Stimulated activated CD4-positive, alpha-beta T cell treated with anti-CD3 and anti-CD28 coated beads, Interleukin-15, amount 100 ng/mL, for 1 hour (primary cell): ENCODE measurements at places on chromosomes 1 and 21.

DNA sequence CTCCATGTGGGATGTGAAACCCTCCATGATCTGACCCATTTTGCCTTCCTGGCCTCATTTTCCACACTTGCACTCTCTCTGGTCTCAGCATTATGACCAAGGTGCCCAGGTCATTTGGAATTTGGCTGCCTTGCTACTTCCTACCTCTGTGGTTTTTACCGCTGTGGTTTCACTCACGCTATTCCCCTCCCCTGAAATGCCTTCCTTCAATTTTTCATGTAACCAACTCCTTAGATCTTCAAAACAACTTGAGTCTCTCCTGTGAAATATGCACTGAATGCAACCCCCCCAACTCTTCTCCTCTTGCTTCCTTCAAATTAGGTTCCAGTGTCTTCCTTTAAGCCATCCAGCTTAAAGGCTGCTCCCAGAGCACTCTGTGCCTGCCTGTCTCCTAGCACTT, 50.1 kb downstream of the PHC2 start:
- no peak for DNase-seq

DNA sequence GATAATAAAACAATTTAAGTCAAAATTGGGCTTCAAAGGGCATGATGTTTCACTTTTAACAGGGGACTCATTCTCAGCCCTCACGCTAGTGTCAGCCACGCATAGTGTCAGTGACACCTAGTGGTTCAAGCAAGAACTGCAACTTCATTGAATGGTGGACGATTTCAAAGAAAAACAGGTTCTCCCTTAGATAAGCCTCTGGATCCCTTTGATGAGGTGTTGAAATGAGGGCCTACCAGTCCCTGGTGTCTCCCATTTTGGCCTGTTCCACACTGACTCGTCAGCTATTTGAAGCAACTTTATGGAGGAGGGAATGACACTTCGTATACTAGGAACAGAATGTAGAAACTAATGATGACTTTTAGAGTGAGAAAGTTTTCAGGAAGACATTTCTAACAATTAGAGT, 56.2 kb downstream of the FCRL5 start:
- no peak for DNase-seq

DNA sequence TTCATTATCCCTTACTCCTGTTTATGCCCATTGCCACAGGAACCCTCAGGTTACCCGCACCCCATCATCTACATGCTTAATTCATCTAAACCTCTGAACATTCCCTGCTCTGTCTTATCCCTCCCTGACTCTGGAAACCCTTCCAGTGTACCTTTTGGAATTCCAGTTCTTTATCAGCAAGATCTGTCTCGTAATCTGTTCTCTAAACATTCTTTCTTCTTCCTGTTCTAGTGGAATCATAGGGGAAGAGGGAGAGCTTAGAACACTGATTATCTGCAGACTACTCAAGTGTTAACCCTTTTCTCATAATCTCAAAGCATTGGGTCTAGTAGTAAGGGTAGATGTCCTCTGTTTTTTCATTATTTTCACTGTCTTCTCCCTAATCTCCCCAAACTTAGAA, 159.8 kb downstream of the PIK3R3 start:
- DNase-seq, result no peak

GRCh38 chr1:224851210-224851847, 78.1 kb upstream of the DNAH14 start:
- no peak for DNase-seq

DNA sequence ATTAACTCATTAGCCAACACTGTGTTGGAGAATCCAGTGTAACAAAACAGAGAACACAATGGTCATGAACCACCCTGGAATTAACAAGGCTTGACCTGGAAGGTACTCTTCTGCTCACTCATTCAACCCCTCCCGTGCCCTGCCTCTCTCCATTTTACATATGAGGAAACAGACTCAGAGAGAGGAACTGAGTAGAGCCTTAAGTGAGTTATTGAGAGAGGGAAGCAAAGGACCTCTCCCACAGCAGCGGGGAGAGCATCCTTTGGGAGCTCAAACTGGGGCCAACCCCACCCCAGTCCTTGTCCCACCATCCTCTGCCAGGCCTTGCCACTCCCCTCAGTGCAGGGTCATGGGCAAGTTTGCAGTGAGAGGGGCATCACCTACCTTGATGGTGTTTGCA, 1.4 kb downstream of the S100A12 start:
- DNase-seq, result no peak

DNA sequence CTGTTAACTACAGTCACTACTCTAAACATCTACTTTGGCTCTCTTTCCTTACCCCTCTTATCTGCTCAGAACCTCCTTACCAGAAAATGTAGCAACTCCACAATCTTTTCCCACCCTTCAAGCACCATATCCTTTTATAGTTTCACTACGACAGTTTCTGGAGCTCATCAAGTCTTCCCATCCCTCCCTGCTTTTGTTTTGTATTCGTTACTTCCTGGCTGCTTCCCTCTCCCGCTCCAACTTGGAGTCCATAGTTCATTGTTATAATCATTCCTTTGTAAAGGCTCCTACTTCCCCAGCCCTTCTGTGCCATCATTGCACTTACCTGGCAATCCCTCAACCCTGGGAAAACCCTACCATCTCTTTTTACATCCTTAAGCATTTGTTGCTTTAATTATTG, 18.0 kb downstream of the MPZL1 start:
- no peak for DNase-seq

GRCh38 chr1:185044387-185044786, 971 bp upstream of the RNF2 start:
- DNase-seq, result no peak

GRCh38 chr1:1073743-1074587, at the start of gene RNF223:
Gene RNF223, minus strand, starts transcription at chr1:1074306. Its CDS starts 1,740 bp downstream, at chr1:1072566.
- no peak for DNase-seq

DNA sequence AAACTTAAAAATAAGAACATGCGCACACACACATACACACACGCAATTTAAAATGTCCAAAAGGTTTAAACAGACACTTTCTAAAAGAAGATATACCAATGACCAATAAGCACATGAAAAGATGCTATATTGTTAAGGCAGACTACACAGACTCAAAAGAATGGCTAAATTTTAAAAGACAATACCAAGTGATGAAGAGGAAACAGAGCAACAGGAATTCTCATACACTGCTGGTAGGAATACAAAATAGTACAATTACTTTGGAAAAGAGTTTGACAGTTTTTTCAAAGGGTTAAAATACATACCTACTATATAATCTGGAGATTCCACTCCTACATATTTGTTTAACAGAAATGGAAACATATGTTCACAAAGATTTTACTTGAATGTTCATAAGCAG, 239.6 kb upstream of the SAMSN1 start:
- no peak for DNase-seq

GRCh38 chr1:199172171-199173124, 533.6 kb downstream of the PTPRC start:
- no peak for DNase-seq

DNA sequence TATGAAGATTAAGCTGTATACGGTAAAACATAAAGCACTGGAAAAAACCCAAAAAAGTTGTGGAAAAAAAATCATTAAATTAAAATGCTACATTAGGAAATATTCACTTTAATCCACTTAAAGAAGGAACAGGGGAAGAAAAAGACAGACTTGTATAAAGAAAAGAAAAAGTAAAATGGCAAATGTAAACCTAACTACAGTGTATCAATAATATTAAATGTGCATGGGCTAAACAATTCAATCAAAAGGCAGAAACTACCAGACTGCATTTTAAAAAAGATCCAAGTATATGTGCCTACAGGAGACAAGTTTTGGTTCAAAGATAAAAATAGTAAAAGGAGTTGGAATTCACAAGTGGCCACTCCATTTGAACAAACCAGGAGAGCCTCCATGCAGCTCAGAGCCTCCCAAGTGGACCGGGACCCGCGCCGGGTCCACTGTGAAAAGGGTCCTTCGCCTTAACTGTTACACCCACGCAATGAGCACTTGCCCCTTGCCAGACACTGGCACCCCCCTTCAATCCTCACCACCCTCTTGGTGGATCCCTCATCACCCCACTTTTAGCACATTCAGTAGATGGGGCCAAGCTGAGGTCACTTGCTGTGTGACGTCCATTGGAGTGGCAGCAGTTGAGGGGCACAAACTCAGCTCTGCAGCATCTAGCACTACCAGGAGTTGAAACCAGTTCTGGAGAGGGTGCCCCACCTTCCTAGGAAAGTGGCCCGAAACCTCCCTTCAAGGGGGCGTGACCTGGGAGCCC, 898 bp downstream of the C1orf174 start:
- no peak for DNase-seq

DNA sequence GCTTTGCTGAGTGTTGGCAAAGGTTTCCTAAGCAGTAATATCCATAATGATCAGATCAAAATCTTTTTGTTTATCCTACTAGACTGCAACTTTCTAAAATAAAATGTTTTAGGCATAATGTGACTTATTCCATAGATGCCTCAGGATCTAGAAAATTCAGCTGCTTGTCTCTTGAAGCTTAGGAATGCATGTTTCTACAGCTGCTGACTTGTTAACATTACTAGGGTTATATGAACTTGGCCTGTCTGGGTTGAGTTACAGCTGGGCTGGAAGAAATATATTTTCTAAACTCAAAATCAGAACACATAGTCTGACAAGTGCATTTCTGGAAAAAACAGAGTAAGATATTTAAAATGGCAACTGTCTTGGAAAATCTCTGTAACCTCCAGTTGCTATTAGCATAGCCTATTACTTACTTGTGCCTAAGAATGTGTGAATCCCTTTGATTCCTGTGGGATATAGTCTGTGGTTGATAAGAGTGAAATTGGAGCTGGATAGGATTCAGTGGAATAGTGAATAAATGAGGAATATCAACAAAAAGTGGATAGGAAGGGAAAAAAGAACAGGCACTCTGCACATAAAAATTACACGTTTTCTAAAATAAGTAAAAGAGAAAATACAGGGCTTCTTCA, 61.2 kb downstream of the RGS4 start:
- no peak for DNase-seq

- DNase-seq, result no peak
These were observed 201.3 kb downstream of the GIPC2 start for GRCh38 chr1:78247079-78247478.

- DNase-seq, result peak; percentile 79
These were observed at the start of gene TSTD1 for GRCh38 chr1:161038523-161039153. Gene TSTD1, minus strand, starts transcription at chr1:161038964. Its CDS starts 75 bp downstream, at chr1:161038889.

DNA sequence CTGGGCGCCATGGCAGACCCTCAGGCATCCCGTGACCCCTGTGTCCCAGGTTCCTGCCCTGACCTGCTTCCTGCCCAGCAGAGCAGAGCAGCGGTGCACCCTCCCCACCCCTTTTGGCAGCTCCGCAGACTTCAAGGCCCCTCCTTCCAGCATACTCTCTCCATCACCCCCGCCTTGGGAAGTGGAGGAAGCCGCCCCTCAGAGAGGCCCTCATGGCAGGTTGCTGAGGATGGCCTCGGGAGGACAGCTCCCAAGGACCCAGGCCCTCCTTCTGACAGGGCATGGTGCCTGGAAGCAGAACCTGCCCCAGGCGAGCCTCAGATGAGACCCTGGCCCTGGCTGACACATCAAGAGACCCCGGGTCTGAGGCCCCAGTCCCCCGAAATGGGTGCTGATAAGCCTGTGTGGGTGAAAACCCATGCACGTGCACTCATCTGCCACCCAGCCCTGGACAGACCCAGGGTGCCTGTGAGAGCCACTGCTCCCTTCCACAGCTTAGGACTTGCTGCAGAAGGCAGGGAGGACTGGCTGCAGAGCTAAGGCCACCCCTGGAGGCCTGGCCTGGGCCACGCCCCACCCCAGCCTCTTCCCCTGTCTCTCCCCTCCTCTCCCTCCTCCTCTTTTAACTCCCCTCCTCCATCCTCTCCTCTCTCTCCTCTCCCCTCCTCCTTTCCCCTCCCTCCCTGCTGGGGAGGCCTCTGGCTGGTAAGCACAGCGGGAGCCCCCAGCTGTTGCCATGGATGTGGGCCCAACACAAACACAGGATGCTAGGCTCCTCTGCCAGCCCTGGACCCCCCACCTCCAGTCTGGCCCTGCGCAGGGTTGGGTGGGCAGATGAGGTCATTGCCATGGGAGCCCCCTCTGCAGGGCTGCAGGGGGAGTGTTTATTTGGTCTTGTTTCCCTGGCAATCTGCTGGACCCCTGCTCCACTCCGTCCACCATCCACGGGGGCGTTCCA, 33.7 kb downstream of the WNT9A start:
- DNase-seq, result no peak

DNA sequence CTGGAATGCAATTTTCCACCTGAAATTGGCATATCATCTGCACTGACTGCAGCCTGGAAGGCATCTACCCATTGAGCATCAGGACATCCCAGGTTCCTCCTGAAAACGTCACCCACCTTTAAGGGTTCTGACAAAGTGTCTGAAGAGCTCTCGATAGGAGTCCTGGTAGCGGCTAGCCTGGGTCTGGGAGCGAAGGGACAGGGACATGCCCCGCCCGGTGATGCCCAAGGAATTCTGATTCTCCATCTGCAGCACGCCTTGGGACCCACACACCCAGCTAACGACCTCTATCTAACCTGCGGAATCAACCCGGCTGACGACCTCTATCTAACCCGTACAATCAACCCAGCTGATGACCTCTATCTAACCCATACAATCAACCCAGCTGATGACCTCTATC, 13.3 kb upstream of the CCDC27 start:
- no peak for DNase-seq

GRCh38 chr1:46480959-46481646, 8.5 kb upstream of the DMBX1 start:
- DNase-seq, result no peak

- no peak for DNase-seq
These were observed 3.5 kb downstream of the KLHDC7A start for GRCh38 chr1:18484276-18484675.

DNA sequence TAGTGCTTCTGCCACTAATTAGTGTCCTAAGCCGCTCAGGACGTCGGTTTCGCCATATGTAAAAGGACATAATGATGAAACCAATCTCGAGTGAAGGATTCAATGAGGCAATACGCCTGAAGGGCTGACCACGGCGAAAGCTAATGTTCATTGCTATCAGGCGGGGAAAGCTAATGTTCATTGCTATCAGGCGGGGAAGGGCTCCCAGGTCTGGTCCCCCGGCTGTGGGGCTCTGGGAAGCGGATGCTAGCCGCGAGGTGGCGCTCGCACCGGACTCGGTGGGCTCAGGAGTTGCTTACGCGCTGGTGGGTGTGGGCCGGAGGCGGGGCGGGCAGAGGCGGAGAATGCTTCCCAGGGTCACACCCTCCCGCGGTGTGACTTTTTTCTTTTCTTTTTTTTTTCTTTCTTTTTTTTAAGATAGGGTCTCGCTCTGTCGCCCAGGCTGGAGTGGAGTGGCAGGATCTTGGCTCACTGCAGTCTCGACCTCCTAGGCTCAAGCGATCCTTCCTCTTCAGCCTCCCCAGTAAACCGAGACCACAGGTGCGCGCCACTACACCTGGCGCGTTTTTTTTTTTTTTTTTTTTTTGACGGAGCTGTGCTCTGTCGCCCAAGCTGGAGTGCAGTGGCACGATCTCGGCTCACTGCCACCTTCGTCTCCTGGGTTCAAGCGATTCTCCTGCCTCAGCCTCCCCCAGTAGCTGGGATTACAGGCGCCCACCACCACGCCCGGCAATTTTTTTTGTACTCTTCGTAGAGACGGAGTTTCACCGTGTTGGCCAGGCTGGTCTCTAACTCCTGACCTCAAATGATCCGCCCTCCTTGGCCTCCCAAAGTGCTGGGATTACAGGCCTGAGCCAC, 1.1 kb upstream of the PEAR1 start:
- peak; percentile 81 for DNase-seq

GRCh38 chr1:92792340-92792782, 7.5 kb upstream of the EVI5 start:
- no peak for DNase-seq

GRCh38 chr21:46020581-46020980, 39.0 kb downstream of the COL6A1 start:
- DNase-seq, result no peak
